ENCODE measurements at places on chromosomes 1 and 21. TPM values are rescaled to one million over a fixed set of nuclear protein-coding genes. Genes with fewer than 3 reads are reported as not detected.

- H3K27ac ChIP-seq, result peak overlapping the region; percentile 76
- no peak overlapping the region for H3K4me3 ChIP-seq
- peak; percentile 99 for DNase-seq
- peaks cover 59% of the 10 kb centered on the region for H3K4me1 ChIP-seq
- H3K36me3 ChIP-seq, result no peaks in the 10 kb centered on the region
- no peaks in the 10 kb centered on the region for H3K27me3 ChIP-seq
Measured at GRCh38 chr1:203558064-203558760, 64.3 kb downstream of the OPTC start.

GRCh38 chr1:111875640-111876039 lies 113.8 kb downstream of the KCND3 start:
- no peaks in the 10 kb centered on the region for H3K36me3 ChIP-seq
- DNase-seq, result no peak
- H3K4me3 ChIP-seq, result no peak overlapping the region
- no peak overlapping the region for H3K27ac ChIP-seq
- H3K27me3 ChIP-seq, result peaks cover 100% of the 10 kb centered on the region

DNA sequence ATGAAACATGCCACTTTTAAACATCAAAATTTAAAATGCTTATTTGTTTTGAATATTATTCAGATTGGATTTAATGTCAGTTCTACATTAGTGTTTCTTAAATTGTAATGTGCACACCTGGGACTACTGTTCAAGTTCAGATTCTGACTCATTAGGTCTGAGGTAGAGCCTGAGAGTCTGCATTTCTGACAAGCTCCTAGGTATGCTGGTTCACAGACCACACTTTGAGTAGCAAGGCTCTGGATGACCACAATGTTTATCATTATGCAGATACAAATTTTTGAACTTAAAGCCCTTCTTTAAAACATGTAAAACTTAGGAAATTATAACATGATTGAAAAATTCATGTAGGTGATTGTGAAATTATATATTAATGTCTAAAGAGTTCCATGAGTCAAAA lies 40.2 kb downstream of the TTLL7 start:
- H3K4me1 ChIP-seq, result no peaks in the 10 kb centered on the region
- no peak overlapping the region for H3K4me3 ChIP-seq
- H3K27me3 ChIP-seq, result no peaks in the 10 kb centered on the region
- no peaks in the 10 kb centered on the region for H3K36me3 ChIP-seq
- H3K27ac ChIP-seq, result no peak overlapping the region

DNA sequence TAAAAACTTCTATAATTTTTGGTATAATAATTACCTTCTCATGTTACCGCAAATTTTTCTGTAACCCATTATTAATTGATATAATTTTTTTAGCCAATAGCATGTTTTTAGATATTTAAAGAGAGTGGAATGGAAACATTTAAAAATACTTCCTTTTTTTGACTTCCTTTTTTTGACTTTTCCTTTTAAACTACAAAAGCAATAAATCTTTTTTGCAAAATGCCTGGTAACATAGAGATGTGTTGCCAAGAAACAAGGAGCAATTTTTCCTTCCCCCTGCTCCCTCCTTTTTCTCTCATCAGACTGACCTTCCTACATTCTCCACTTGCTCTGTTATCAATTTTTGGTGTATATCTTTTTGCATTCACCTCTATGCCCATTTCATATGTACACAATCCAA lies 666.2 kb downstream of the ADGRL2 start:
- no peaks in the 10 kb centered on the region for H3K27me3 ChIP-seq
- H3K36me3 ChIP-seq, result no peaks in the 10 kb centered on the region
- no peak overlapping the region for H3K4me3 ChIP-seq
- DNase-seq, result no peak
- H3K27ac ChIP-seq, result no peak overlapping the region

DNA sequence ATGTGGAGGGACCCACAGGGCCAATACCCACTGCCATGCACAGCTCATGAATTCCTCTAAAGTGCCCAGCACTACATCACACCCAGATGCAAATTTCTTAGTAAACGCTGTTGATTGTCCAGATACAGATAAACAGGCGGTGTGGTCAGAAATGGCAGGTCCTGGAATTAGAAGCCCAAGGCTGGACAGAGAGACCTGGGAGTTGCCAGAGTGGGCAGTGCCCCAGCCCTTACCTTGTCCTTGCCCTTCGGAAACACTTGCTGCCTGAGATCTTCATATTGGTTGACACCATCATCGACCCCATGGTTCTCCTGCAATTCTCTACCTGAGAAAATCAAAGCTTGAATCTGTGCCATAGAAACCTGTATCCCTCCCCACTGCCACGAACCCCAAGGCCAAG lies 149.3 kb upstream of the ETV3 start:
- DNase-seq, result no peak
- no peaks in the 10 kb centered on the region for H3K36me3 ChIP-seq
- no peak overlapping the region for H3K27ac ChIP-seq
- H3K4me1 ChIP-seq, result no peaks in the 10 kb centered on the region

GRCh38 chr1:36322041-36322785 lies 1.2 kb downstream of the EVA1B start:
- DNase-seq, result no peak
- H3K4me1 ChIP-seq, result no peaks in the 10 kb centered on the region
- H3K27ac ChIP-seq, result no peak overlapping the region
- no peaks in the 10 kb centered on the region for H3K36me3 ChIP-seq
- H3K27me3 ChIP-seq, result no peaks in the 10 kb centered on the region
- no peak overlapping the region for H3K4me3 ChIP-seq

DNA sequence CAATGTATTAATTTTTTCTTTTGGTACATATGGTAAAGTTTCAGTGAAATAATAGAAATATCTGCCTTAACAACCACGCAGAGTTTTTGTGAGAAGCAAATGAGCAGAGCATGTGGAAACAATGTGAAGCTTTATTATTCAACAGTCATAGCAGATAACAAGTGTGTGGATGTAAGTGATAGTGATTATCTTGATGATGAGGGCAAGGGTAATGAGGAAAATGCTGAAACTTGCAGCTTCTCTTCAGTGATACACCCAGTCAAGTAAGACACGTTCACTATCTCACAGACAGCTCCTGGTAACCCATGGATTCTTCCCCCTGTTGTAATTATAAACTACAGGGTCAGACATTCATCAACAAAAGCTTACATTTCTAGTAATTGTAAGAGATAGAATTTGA lies 14.6 kb upstream of the OR2L5 start:
- H3K4me3 ChIP-seq, result no peak overlapping the region
- no peaks in the 10 kb centered on the region for H3K36me3 ChIP-seq
- H3K27ac ChIP-seq, result no peak overlapping the region
- no peaks in the 10 kb centered on the region for H3K27me3 ChIP-seq
- H3K4me1 ChIP-seq, result no peaks in the 10 kb centered on the region

DNA sequence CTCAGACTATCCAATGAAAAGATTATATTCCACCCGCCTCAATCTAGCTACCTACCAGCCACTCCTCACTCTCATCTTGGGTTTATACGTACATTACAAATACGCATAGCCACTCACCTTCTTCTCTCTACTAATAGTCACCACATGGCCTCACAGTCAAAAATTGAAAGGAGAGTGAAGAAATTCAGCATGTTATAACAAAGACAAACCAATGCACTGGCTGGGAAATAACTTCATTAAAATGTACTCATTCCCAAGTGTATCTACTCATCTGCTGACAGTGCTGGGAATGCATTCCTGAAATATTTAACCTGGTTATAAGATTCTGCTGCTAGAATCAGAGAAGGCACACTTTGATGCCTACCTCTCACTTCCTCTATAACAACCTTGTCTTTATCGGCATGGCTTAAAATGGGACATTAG lies 6.5 kb downstream of the ZNF644 start:
- H3K27me3 ChIP-seq, result no peaks in the 10 kb centered on the region
- H3K4me3 ChIP-seq, result no peak overlapping the region
- no peak for DNase-seq
- no peak overlapping the region for H3K27ac ChIP-seq
- peaks cover 51% of the 10 kb centered on the region for H3K36me3 ChIP-seq

DNA sequence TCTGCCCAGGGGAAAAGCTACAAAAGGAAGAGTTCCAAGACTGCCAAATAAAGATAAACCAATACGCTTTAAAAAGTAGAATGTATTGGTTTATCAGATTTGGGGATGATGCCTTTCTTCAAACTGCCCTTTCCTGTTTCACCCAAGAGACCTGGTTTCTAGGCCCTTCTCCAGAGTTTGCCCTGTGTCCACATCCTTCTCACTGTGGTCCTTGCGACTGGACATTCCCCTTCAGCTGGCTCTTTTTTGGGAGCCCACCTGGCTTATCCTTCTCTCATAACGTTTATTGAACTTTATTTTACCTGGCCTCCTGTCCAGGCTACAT lies 490 bp upstream of the CZIB start:
- no peaks in the 10 kb centered on the region for H3K36me3 ChIP-seq
- peaks cover 16% of the 10 kb centered on the region for H3K4me1 ChIP-seq
- peak overlapping the region; percentile 79 for H3K4me3 ChIP-seq
- peak overlapping the region; percentile 70 for H3K27ac ChIP-seq
- DNase-seq, result no peak

DNA sequence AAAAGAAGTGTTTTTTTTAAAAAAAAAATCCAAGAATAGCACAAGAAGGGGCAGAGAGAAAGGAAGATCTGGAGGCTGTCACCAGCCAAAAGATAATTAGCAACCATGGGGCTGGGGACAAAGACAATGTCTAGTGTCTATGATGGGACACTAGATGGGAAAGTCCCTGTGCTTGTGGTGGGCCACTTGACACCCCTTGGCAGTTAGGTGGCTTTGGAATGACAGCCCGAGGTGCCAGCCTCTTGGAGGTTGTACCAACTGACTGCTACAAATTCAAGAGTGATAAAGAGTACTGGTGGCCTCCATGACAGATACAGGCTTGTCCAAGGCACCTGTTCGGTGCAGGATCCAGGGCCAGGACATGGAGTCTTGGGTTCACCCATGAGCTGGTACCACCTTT lies 21.6 kb downstream of the ATP2B4 start:
- H3K4me3 ChIP-seq, result no peak overlapping the region
- DNase-seq, result no peak
- no peaks in the 10 kb centered on the region for H3K36me3 ChIP-seq
- no peak overlapping the region for H3K27ac ChIP-seq

- no peaks in the 10 kb centered on the region for H3K27me3 ChIP-seq
- H3K27ac ChIP-seq, result no peak overlapping the region
- no peaks in the 10 kb centered on the region for H3K36me3 ChIP-seq
- DNase-seq, result no peak
Measured at GRCh38 chr1:53376742-53377437, 49.0 kb upstream of the LRP8 start.

DNA sequence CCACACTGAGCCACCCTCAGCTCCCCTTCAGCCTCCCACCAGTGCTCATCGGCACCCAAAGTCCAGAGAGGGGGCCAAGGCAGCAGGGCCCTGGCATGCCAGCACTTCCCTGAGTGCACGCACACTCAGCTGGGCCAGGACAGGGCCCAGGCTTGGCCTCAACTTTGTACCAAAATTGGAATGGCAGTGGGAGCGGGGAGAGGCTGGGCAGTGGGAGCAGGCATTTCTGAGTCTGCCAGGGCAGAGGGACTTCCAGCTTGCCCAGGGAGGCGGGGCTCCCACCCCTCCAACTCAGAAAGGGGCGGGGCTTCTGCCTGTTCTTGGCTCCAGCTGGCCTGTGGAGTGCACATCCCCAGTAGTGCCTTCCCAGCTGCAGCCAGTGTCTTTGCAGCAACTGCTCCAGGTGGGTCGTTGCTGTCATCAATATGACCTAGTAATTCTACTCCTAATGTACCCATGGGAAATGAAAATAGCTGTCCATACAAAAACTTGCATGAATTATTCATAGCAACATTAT lies 10.3 kb upstream of the SNX7 start:
- no peaks in the 10 kb centered on the region for H3K36me3 ChIP-seq
- no peak overlapping the region for H3K27ac ChIP-seq
- DNase-seq, result no peak
- no peaks in the 10 kb centered on the region for H3K27me3 ChIP-seq

GRCh38 chr1:1748686-1749321 lies 24.6 kb upstream of the CDK11A start:
- H3K27ac ChIP-seq, result no peak overlapping the region
- H3K4me3 ChIP-seq, result no peak overlapping the region
- no peak for DNase-seq
- H3K36me3 ChIP-seq, result no peaks in the 10 kb centered on the region
- no peaks in the 10 kb centered on the region for H3K27me3 ChIP-seq

DNA sequence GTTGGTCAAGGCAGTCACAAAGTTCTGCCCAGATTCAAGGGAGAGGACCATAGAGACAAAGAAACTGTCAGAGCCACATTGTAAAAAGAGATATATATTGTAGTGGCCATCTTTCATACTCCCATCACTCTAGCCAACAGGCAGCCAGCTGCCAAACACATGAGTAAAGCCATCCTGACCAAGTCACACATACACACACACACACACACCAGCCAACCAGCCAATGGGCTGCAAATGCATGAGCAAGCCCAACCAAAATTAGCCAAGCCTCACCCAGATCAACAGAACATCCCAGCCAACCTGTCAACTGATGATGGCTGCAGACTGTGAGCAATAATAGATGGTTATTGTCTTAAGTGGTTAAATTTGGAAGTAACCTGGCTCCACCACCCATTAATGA lies 120.7 kb downstream of the SEC16B start:
- no peaks in the 10 kb centered on the region for H3K4me1 ChIP-seq
- H3K4me3 ChIP-seq, result no peak overlapping the region
- H3K27me3 ChIP-seq, result peaks cover 45% of the 10 kb centered on the region
- no peak overlapping the region for H3K27ac ChIP-seq
- no peak for DNase-seq

DNA sequence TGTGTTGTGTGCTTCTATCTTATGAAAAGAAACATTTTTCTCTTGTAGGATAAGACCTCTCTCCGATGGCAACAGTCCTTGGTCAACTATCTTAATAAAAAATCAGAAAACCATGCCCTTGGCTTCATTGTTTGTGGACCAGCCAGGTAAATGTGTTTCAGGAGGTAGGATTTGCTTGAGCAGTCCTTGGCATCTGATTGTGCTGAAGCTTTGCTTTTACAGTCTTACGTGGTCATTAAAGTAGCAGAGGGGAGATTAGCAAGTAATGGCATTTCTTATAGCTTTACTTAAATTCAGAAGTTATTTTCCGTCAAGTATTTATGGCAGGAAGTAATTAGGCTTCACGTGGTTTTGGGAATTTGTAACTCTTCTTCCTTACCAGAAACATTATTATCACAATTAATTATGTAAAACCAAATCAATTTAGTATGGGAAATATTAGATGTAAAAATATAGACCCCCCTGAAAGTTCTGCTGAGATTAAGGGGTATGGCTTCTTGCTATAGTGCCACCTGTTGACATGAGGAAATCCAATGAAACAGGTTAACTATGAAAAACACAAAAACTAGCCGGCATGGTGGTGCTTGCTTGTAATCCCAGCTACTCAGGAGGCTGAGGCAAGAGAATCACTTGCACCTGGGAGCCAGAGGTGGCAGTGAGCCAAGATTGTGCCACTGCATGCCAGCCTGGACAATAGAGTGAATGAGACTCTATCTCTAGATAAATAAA lies 49.0 kb downstream of the MAP3K21 start:
- H3K4me3 ChIP-seq, result no peak overlapping the region
- no peak for DNase-seq
- no peaks in the 10 kb centered on the region for H3K4me1 ChIP-seq
- 0 out of 2 replicates have a peak, but pooled peaks cover 5% of the 10 kb centered on the region for H3K36me3 ChIP-seq
- H3K27me3 ChIP-seq, result no peaks in the 10 kb centered on the region

- no peak overlapping the region for H3K27ac ChIP-seq
- no peaks in the 10 kb centered on the region for H3K4me1 ChIP-seq
- no peak overlapping the region for H3K4me3 ChIP-seq
- H3K27me3 ChIP-seq, result peaks cover 23% of the 10 kb centered on the region
- no peak for DNase-seq
- no peaks in the 10 kb centered on the region for H3K36me3 ChIP-seq
Measured at GRCh38 chr1:37338658-37339057, 135.7 kb upstream of the ZC3H12A start.

Gene CELA2B
- total RNA-seq, result not detected

Gene UBE2J2
- total RNA-seq, result 55.0 TPM

Gene MATN1
- 0.37 TPM for total RNA-seq

Gene TFF1
- total RNA-seq, result 2.2 TPM

Gene FASLG
- not detected for total RNA-seq

Gene TMEM240
- total RNA-seq, result 8.3 TPM

Gene KIAA0040
- total RNA-seq, result 8.8 TPM

Measured in PC-9 (cell line).